ENCODE measurements at places on chromosomes 7 and 10.

DNA sequence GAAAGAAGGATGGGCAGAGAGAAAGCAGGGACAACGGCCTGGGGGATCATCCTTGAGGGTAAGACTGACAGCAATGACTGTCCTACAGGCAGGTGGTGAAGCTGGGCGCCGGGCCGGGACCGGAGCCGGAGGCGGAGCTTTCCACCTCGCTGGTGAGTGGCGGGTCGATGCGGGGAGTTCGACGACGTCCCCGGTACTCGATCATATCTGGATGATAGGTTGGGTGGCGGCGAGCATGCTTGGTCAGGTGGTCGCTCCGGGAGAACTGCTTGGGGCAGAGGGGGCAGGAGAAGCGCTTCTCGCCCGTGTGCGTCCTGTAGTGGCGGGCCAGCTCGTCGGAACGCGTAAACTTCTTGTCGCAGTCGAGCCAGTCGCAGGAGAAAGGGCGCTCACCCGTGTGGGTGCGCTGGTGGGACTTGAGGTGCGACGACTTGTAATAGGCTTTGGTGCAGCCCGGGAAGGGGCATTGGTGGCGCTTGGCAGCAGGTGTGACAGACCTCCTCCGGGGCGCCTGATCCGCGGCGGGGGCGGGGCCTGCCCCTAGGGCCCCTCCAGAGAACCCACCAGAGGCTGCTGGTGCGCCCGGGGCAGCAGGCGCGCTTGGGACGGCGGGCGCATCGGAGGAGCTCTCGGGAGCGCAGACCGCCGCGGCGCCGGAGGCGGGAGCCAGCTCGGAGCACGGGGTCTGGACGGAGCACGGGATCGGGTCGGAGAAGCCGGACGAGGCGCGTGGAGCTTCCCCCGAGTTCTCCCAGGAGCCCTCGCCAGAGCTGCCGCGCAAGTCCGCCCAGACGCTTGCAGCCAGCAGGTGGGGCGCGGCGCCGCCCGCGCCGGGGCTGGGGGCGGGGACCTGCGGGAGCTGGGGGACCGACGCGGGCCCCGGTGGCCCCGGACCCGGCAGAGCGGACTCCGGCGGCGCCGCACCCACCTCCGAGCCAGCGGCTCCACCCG is 752 bp downstream of the KLF14 start:
- DNase-seq, result no peak

DNA sequence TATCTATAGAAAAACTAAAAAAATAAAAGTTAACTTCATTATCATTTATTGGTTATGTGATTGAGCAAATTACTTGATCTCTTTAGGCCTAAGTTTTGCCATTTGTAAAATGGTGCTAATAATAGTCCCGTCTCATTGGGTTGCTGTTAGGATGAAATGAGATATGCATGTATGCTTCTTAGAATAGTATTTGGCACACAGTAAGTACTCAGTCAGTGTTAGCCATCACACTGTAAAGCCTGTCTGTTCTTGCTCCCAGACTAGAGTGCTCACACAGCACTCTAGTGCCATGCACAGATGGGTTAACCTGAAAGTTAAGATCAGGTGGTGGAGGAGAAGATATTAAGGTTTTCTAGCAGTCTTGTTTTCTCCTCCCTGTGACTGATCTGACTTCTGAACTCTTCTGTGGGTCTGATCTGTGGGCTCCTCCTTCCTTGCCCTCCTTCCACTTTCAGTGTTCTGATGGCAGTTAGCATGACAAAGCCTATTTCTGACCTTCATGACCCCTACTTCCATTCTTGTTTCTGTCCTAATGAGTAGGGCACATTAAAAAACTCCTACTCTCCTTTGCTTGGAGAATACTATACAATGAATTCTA is 167.5 kb downstream of the RNLS start:
- no peak for DNase-seq

- no peak for DNase-seq
Observed at GRCh38 chr7:12685550-12685949, 1.9 kb upstream of the ARL4A start.

DNA sequence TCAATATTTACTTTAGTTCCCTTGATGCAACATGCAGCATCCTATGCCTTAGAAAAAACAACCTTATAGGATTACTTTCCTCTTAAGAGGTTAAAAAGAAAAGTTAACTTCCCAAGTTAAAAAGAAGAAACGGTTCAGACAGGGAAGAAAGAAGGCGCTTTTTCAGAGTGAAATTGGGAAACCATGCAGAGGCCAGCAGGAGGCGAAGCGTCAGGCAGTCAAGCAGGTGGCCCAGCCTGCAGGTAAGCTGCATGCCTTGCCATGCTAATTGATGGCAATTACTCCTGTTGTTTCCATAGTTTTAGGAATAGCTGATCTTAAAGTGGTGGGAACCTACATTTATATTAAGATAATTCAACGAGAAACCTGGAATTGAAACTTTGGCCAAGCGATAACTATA is 302.6 kb upstream of the SP4 start:
- DNase-seq, result no peak
